ENCODE measurements at places on chromosomes 13 and 19.

DNA sequence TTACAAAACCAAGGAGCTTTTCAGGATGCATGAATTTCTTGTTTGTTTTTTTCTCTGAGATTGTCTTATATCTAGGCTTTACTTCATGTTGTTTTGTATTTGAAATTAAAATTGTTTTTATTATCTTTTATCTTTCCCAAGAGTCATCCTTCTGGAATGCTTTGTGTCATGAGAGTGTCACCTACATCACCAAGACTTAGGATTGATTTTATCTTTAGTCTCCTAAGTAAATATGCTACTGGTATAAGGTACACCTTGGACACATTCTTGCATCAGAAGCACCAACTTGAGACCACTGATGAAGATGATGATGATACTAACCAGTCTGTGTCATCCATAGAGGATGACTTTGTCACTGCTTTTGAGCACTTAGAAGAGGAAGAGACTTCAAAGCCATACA, 26.4 kb downstream of the AKAP11 start:
- DNase-seq: no peak

- DNase-seq: no peak
These were observed 71.5 kb downstream of the DNAJC15 start for GRCh38 chr13:43094901-43095300.

DNA sequence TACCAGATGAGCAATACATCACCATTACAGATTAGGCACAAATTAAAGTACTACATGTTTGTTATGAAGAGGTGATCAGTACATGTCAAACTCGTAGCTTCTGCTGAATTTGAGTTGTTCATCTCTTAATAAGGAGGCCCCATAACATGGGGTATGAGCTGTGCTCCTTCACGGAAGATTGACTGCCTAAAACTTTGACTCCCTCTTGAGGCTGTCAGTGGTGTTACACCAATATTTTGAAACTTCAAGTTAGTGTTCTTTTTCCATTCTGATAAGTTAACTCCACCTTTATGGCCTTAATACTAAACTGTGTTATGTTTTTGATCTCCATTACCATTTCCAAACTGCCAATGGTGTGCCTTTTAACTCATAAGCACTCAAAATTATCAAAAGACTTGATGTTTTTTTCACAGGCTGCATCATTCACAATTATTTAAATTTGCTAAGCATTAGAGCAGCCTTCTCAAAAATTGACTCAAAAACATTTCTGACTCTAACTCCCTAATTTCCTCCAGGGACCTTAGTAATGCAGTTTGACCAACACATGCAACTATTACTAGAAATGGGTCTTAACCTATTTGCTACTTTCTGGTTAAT, 1591.5 kb downstream of the PCDH9 start:
- peak; percentile 56 for DNase-seq

DNA sequence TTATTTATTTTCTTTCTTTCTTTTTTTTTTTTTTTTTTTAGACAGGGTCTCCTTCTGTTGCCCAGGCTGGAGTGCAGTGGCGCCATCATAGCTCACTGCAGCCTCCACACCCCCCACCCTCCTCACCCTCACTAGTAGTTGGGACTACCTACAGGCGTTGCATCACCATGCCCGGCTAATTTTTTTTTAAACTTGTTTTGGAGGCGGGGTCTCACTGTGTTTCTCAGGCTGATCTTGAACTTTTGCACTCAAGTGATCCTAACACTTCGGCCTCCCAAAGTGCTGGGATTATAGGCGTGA, 33.6 kb downstream of the GJA3 start:
- no peak for DNase-seq

- no peak for DNase-seq
These were observed 15.6 kb upstream of the NOTCH3 start for GRCh38 chr19:15216363-15216762.

GRCh38 chr13:109131698-109132257, 502.4 kb downstream of the MYO16 start:
- DNase-seq: no peak

DNA sequence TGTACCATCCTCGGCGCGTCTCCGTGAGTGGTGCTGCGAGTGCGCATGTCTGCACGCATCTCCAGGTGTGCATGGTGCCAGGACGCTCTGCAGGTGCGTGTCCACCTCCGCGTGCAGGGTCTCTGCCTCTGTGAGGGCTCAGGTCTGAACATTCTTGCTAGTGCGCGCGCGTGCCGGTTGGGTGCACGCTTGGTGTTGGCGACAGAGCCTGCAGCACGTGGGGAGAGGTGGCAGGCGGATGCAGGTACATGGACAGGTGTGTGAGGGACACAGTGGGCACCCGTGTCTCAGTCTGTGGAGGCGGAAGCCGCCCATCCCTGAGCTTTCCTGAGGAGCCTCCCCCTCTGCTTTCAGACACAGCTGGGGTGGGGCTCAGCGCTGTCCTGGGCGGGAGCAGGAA, 4.9 kb upstream of the OR10H2 start:
- DNase-seq: no peak

- DNase-seq: peak; percentile 23
These were observed 2220.8 kb upstream of the PCDH20 start for GRCh38 chr13:63636316-63636993.

DNA sequence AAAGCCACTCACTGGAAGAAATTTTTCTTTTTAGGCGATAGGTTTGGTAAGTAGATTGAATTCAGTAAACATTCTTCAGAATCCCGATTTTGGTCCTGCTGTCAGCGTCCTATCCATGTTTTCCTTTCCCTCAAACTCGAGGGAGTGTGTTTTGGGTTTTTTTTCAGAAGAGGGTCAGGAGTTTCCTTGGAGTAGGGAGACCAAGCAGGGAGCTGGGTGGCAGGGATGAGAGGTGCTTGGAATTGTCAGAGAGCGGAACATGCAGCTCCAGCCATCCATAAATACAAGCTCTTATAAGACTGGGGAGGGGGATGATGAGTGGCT, 1.6 kb upstream of the PCDH8 start:
- peak; percentile 54 for DNase-seq

DNA sequence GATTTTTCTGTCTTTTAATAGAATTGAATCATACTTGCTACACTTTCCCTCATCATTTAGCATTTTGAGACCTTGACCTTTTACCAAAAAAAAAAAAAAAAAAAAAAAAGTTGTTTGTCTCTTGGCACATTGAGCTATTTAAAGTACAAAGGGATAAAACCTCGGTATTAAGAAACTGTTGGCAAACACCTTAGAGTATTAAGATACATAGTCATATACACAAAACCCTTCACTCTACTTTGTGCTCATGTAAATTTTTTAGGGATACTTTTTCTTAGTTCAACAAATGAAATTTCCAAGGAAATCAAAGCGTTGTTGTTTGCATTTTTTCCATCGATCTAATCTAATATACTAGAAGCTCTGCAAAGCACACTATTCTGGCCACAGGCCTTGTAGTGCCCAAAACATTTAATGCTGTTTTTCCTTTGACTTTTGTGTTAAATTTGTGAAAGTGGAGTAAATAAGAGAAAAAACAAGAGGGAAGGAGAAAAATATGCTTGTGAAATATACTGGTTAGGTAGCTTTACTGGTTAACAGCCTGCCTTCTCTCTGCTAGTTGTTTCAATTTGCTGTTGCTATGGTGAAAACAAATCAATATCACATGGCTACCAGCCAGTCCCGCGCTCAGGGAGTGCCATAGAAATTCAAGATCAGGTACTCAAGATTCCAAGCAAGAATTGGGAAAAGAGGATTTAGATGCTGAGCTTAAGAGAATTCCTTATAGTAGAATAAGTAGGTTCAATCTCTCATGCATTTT, 2.6 kb downstream of the MBNL2 start:
- peak; percentile 90 for DNase-seq

DNA sequence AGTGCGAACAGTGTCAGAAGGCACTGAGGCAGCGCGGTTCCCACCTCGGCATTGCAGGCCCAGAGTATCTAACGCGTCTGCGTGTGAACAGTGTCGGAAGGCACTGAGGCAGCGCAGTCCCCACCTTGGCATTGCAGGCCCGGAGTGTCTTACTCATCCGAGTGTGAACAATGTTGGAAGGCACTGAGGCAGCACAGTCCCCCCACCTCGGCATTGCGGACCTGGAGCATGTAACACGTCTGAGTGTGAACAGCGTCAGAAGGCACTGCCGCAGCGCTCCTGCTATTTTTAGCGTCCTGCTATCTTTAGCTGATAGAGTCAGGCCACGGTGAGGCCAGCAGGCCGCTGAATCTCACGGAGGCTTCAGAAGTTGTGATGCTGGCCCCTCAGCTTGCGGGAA, 39.6 kb downstream of the ATP11A start:
- DNase-seq: no peak

DNA sequence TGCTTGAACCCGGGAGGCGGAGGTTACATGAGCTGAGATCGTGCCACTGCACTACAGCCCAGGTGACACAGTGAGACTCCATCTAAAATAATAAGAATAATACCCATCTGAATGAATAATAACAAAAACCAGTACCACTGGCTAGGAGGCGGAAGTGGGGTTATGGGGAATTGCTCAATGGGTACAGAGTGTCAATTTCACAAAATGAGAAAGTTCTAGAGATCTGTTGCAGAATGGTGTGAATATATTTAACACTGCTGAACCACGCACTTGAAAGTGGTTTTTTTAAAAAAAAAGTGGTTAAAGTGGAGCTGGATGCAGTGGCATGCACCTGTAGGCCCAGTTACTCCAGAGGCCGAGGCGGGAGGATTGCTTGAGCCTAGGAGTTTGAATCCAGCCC, 18.5 kb downstream of the KLF2 start:
- no peak for DNase-seq

GRCh38 chr19:14544047-14544446, 14.7 kb downstream of the TECR start:
- no peak for DNase-seq

GRCh38 chr13:74850893-74851292, 631.1 kb downstream of the TBC1D4 start:
- DNase-seq: no peak

DNA sequence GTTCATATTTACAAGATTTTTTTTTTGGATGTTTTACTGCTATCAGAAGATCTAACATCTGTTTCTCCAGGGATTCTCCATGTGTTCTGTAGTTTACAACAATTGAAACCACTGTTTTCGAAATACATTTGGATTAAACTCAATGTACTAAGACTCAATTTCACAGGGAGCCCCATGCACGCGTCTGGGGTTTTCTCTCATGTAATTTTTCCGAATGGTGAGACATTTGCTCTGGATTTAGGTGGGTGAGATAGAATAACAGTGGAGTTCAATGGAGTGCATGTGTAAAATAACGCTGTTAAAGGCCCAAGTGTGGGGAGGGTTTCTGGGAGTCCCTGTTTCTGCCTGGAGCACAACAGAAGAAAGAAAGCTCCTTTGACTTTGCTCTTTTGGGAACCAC, 330.3 kb downstream of the TSHZ3 start:
- DNase-seq: no peak

- no peak for DNase-seq
These were observed 817.2 kb downstream of the SLITRK1 start for GRCh38 chr13:83065108-83065507.

DNA sequence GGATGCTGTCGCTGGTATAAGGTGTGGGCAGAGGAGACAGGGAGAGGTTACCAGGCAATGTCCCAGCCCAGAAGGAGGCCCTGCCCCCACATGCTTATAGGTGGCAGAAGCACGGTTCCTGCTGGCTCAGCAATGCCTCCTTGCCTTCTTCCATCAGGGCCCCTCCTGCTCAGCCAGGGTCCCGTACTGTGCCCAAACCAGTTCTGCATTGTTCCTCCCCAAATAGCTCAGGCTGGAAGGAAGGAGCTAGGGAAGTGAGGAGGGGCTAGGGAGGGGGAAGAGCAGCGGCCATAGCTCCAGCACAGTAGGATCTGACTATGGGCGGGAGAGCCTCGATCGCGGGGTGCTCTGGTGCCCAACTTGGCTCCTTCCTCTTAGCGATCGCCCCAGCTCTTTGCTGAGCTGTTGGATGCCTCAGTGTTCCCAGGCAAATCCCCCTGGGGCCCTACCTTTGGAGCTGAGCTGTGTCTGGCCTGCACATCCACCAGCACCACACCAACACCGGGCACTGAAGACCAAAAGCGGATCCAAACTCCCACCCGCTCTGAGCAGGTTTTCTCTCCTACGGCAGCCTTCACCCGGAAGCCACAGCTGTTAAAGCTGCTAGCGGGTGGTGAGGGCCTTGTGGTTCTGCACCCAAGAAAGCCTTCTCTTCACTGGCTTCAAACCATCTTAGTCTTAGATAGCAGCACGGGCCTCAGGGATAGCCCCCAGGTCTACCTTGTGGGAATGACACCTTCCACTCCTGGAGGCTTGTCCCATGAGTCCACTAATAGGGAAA, 32.1 kb upstream of the PEPD start:
- no peak for DNase-seq

- no peak for DNase-seq
These were observed 137.6 kb downstream of the FOXO1 start for GRCh38 chr13:40528881-40529280.

All from NCI-H1092 treated with DMSO at 0.1 percent for 48 hours (cell line).